ENCODE measurements at places on chromosomes 11 and 22. TPM values are rescaled to one million over a fixed set of nuclear protein-coding genes. Genes with fewer than 3 reads are reported as not detected.

The PRG3 gene
- polyA plus RNA-seq, result not detected

- DNase-seq, result peak; percentile 17
Measured at GRCh38 chr11:103862094-103862801, 174.2 kb upstream of the DDI1 start.

DNA sequence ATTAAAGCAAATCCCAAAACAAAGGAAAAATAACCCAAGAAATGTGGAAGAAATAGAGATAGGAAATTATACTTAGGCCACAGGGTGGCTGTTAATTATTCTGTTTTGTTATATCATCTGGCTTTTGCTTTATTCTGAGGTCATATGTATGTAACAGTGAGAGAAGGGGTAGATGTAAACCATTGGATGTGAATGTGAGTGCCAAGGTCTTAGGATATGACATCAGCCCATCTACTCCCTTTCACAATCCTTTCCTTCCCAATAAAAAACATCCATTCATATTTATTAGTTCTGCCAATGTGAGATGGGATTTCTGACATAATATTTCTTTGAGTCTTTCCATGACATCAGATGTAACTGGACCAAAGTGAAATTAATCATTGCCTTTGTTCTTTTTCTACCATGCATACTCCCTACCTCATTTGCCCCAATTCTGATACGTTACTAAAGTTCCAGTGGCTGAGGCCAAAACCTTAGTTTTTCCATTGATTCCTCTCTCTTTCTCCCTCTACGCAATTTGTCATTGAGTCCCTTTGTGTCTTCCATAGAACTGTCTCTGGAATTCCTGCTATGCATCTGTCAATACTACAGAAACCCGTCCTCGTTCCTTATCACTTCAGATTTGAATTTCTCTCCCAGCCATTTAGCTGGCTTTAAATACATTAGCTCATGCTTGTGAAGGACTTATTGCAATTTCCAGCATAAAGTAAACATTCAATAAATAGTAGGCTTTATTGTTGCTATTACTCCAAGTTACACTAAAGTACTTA is 170.3 kb downstream of the ARHGAP42 start:
- no peak for DNase-seq

The MMP8 gene
- polyA plus RNA-seq, result not detected

- no peak for DNase-seq
Measured at GRCh38 chr11:45553383-45553936, 112.0 kb downstream of the CHST1 start.

GRCh38 chr11:32279672-32280071 is 155.7 kb downstream of the WT1 start:
- no peak for DNase-seq

GRCh38 chr11:27211370-27212127 is 151.5 kb downstream of the CCDC34 start:
- DNase-seq, result no peak

The GLB1L2 gene
- 26.1 TPM for polyA plus RNA-seq

- no peak for DNase-seq
Measured at GRCh38 chr11:9020916-9021315, 17.1 kb upstream of the NRIP3 start.

The NAALADL1 gene
- 17.1 TPM for polyA plus RNA-seq

The UBQLN3 gene
- polyA plus RNA-seq, result not detected

- no peak for DNase-seq
Measured at GRCh38 chr22:48737461-48738203, 1090.0 kb downstream of the BRD1 start.

The CAVIN3 gene
- polyA plus RNA-seq, result 55.1 TPM

- no peak for DNase-seq
Measured at GRCh38 chr11:116108161-116108560, 603.9 kb upstream of the CADM1 start.

GRCh38 chr11:64252003-64252872 is 908 bp downstream of the PLCB3 start:
- peak; percentile 77 for DNase-seq
